ENCODE measurements at places on chromosomes 12 and 14.

DNA sequence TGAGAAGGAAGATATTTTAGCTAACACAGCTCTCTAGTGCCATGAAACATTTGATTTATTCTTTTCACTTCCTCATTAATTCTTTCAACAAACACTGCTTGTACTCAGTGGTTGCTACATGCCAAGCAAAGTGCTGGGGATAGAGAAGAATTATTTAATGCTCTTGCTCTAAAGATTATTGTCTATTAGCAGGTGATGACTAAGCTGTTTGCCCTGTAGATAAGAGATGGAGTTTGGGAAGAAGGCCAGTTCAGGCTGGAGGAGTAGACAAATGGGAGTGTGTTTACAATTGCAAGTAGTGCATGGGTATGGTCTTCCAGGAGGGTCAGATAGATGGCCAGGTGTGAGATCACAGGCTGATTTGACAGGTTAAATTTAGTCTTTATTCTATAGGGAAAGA is 99.8 kb upstream of the SEL1L start:
- no peak for DNase-seq

DNA sequence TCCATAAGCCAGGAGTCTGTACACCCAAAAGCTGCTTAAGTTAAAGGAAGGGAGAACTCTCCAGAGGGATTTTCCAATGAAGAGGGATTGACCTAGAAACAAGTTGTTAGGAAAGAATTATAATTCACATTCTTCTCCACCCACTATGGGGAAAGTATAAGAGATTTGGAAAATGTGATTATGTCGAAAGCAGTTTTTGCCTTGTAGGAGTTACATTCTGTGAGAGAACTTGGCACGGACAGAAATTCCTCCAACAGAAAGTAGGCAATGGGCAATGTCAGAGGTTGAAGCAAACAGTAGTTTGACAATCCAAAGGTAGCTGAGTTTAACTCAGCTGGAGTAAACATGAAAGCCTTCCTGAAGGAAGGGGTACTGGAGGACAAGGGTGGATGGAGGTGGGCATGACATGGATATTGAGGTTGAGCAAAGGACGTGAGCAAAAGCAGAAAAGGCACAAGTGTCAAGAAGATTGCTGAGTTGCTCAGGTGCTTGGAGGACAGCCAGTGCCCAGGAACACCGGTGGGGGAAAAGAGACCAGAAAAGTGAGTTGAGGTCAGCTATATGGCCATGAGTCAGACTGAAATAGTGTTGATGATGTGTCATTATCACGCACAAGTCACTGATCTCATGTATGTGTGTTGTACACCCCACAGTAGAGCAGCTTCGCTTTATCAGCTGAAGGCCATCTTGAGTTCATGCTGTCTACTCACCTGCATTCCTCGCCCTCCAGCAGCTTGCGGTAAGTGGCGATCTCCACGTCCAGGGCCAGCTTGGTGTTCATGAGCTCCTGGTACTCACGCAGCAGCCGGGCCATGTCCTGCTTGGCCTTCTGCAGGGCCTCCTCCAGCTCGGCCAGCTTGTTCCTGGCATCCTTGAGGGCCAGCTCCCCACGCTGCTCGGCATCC is 4.0 kb downstream of the KRT5 start:
- no peak for DNase-seq

GRCh38 chr12:107429006-107429705 is 256.4 kb upstream of the PWP1 start:
- DNase-seq: no peak

DNA sequence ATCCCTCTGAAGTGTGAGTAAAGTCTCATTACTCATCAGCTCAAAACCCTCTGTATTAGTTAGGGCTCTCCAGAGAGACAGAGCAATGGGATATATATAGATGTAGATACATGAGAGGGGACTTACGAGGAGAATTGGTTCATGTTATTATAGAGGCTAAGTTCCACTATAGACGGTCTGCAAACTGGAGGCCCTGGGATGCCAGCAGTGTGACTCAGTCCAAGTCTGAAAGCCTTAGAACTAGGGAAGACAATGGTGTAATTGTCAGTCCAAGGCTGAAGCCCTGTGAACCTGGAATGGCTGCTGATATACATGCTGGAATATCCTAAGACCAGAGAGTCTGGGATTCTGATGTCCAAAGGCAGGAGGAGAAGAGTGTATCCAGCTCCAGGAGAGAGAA is 57.3 kb upstream of the CEP83 start:
- no peak for DNase-seq

DNA sequence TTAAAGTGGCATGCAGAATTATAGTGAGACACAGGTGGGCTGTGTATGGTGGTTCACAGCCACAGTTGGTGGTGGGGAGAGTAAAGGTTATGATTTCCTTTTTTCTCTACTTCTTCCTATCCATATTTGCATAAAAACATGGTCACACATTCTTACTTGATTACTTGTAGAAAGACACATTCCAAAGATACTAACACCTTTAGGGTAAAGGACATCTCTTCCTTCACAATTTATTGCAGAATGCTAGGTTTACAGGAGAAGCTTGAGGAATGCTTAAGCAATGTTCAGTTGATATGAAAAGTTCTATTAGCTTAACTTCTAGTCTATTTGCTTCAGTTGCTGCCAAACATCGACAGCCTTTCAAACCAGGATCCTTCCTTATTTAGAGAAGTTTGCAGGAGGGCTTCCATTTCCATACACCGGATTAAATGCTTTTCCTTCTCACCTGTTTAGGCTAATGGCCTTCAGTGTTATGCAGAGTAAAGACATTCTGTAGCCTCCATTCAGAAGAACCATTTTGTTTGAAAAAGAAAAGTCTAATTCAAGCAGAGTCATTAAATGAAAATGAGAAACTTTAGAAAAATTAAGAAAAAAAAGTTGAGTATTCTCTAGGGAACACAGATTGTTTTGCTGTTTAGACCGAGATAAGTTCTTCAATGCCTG is 2.6 kb upstream of the PHC1 start:
- no peak for DNase-seq

DNA sequence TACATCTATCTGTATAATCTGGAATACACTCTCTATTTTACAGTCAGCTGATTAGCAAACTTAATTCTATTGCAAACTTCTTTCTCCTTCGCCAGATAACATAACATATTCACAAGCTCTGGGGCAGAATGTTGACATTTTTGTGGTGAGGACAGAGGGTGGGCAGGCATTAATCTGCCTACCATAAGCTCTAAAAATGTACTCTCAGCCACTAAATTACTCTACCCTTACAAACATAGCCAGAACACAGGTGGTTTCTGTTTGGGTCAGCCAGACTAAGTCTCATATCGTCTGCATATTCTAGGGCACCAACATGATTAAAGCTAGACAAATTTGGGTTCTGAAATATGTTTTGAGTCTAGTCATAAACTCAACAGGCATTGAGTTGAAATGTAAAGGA is 90.1 kb downstream of the SLC6A15 start:
- no peak for DNase-seq

DNA sequence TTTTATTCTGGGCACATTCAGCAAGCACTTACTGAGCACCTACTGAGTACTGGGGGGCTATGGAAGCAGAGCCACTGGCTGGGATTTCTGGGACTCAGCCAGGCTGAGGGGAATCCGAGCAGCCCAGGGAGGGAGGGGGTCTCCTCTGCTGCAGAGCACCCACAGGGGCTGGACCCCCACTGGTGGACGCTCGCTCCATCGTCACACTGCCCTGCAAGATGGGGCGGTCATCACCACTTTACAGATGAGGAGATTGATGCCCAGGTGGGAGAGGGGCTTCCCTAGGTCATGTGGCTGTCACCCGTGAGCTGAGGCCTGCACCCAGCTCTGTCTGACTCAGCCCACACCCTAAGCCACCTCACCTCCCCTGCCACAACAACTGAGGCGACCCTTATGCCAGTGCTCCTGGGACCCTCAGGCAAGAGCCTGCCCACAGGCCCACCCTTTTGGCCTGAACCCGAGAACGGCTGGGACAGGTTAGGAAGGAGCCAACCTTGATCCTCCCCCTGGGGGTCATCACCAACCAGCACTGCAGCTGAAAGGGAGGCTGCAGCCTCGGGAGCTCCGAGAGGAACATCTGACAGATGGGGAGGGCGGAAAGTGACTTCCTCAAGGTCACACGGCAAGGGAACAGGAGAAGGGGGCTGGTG is 74.4 kb downstream of the SERPINA3 start:
- DNase-seq: no peak

GRCh38 chr12:92503029-92503931 is 199.5 kb upstream of the PLEKHG7 start:
- no peak for DNase-seq

GRCh38 chr14:86597279-86597678 is 1067.3 kb downstream of the FLRT2 start:
- DNase-seq: no peak

DNA sequence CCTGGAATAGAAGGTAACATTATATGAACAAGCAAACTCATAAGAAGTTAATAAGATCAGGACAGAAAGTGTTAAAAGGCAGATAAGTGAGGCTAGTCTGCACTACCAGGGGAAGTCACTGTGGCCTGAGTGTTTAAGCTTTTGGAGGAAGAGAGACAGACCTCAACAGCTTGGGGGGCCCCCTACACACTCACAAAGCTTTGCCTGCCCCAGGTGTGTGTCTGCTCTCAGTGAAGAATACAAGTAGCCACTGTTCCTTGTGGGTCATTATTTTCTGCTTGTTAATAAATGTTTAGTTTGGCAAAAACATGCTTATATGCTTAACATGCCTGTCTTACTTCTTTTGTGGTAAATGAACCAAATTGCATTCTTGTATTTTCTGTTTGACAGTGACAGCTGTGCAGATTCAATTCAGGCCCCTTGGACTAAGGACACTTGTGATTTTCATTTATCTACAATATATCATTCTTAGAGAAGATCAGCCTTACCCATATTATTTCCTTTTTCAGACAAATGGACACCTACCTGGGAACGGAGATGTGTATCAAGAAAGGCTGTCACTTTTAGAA is 50.7 kb upstream of the C12orf71 start:
- no peak for DNase-seq

DNA sequence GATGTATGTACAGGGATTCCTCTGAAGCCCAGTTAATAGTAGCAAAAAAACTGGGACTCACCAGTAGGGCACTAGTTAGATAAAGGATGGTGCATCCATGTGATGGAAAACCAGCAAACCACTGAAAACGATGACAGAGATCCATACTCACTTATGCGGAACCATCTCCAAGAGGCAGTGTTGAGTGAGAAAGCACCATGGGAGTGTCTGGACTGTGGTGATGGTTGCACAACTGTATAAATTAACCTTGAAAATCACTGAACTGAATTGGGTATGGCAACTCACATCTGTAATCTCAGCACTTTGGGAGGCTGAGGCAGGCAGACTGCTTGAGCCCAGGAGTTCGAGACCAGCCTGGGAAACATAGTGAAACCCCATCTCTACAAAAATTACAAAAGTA is 53.6 kb upstream of the ZFP36L1 start:
- no peak for DNase-seq

DNA sequence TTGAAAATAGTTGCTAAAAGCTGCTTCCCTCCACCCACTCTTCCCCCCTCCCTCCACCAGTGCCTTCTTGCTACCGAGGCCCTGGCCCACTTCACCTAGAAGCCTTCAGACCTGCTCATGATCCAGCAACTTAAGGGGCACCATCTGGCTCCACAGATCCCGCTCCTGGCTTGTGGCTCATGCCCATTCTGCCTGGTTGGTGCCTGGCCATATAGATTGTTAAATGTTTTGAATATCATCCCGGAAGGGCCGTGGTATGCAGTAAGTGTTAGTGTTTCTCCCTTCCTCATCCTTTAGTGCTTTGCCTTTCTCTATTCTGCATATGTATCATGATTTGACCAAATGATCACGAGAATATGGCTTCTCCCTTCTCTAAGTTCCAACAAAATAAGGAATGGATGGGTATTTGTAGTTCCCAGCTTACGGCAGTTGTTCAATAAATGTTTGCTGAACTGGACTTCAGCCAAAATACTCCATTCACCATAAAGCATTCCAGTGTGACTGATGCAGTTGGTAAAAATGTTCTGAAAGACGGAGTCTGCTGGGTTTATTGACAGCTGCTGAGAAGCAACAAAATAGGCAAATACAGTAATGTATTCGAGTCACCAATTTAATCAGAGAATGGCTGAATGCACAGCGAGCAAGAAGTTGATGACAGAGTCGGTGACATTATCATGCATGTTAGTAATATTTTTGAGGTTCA is 30.7 kb downstream of the GRIP1 start:
- no peak for DNase-seq

DNA sequence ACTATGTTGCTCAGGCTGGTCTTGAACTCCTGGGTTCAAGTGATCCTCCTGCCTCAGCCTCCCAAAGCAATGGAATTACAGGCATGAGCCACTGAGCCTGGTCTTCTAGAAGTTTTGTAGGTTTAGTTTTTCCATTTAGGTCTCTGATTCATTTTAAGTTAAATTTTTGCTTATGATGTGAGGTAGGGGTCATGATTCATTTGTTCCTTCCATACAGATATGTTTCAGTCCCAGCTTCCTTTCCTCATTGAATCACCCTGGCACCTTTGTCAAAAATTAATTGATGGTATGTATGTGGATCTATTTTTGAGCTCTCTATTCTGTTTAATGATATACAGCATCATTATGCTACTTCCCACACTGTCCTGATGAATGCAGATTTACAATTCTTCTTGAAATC is 25.6 kb upstream of the CABP1 start:
- DNase-seq: no peak

- no peak for DNase-seq
These were observed 364.5 kb downstream of the ADGRD1 start for GRCh38 chr12:131318045-131318685.

- DNase-seq: no peak
These were observed 96.8 kb upstream of the MDM1 start for GRCh38 chr12:68428724-68429501.

DNA sequence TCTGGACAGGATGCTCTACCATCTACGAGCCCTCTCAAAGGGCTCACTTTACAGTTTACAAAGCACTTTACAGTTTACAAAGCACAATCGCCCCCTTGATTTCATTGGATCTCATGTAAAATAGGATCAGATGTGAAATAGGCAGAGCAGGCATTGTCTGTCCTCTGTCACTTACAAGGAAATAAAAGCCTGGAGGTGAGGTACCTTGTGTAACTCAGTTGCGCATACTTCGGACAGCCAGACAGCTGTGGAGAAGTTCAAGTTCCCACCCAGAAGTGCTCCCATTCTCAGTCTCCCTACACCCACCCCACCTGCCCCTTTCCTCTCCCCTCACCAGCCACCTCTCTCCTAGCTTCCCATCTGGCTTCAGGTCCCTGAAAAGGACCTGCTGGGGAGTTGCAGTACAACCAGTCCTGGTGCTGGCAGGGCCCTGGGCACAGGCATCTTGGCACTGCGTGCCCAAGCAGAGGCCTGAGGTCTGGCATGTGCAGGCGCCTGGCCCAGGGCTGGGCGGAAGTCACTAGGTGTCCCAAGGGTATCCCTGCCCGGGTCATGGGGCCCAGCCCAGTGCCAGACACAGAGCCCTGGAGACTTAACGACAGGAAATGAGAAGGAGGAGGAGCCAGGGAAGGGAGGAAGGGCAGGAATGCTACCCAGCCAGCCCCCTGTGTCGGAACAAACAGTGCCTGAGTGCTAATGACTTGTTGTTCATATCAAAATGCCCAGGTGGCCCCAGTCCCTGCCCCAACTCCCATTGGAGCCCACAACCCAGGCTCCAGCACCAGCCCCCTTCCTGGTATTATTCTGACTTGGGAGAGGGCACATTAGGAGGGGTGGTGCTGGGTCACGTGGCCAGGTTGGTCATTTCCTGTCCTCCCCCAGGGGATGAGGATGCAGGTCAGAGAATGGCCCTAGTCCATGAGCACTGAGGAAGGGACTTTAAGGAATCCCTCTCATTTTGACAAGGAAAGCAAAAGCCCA is 5.4 kb downstream of the RAPGEF3 start:
- DNase-seq: no peak
